GOT3 (cell line): ENCODE measurements at places on chromosomes 12 and 14.

DNA sequence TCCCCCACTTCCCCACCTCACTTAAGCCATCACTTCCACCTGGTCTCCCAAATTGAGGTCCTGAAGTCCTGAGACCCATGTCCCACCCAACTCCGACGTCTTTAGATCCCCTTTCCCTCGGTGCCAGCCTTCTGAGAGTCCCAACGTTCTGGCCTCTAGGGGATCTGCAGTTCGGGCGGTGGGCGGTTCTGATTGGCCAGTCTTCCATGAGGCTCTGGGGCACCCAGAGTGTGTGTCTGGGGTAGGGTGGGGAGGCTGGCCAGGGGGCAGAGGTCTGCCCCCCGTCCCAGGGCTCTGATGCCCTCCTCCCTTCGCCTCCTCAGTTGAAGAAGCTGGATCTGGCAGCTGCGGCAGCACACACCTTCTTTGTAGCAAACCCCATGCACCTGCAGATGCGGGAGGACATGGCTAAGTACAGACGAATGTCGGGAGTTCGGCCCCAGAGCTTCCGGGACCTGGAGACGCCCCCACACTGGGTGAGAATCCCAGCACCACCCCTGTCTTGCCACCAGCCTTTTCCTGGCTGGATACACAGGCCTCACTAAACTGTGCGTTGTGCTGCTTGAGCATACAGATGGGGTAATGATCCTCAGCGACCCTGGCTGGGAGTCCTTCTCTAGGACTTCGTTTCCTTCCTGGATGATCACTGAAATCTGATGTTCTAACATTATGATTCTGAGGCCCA, 1.5 kb downstream of the P3H3 start:
- DNase-seq = no peak

GRCh38 chr12:122795807-122796206, 21.4 kb downstream of the CCDC62 start:
- DNase-seq = no peak

DNA sequence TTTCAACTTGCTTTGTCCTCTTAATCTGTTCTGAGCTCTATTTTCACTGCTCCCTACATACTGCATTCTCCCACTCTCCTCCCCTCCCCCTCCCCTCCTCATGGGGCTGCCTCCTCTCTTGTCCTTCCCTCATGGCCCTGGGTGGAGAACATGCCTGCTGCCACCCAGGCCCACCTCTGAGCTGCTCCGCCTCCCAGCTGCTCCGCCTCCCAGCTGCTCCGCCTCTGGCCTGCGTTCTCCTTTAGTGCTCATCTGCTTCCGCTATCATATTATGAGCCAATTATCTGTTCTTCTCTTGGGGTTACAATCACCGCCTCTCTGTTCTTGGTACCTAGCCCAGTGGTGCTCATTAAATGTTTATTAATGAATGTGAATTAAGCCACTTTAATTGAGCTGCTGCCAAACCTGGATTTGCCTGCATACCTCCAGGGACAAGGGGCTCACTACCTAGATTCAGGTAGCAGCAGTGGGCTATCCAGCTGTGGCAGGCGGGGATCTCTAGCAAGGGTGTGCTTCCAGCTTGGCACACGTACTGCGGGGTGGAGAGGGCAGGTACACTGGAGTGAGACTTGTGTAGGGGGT, 32.0 kb upstream of the FAM181A start:
- no peak for DNase-seq

DNA sequence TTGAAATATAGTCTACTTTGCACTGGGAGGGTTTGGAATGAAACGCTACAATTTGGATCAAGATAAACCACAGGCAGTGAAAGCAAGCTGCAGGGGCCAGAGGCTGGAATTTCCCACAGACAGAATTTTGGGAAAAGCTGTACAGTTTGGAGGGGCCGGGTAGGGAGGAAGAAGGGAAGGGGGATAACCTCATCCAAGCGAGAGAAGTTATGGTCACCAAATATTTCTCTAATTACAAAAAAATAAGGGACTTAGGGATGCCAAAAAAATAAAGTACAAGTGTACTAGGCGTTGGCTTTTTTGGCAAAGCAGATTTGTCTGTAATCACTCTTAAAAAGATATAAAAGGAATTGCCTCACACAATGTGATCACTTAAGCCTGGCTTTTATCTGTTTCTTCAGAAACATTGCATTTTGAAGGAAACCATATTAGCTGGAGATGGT, 31.2 kb upstream of the ADGRD1 start:
- no peak for DNase-seq

GRCh38 chr12:53197011-53197640, 9.9 kb downstream of the ITGB7 start:
- DNase-seq = no peak

- DNase-seq = no peak
These were observed 305.2 kb upstream of the FOXG1 start for GRCh38 chr14:28461389-28461788.

DNA sequence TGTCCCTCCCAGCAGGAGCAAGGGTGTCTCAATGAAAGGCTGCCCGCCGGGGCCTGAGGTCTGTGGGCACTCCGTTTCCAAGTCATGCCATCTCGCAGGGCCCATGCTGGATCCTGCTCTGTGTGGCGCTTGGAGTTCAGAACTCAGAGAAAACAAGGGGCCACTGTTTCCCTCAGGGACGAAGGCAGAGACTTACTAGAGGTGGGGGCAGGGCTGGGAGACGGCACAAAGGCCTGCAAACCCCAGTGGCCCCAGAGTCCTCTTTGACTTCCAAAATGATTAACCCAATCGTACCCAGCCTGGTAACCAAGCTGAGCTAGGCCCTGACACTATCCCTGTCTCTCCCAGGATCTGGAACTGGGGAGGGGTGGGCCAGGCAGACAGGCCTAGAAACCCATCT, 95.8 kb downstream of the ITPK1 start:
- no peak for DNase-seq

DNA sequence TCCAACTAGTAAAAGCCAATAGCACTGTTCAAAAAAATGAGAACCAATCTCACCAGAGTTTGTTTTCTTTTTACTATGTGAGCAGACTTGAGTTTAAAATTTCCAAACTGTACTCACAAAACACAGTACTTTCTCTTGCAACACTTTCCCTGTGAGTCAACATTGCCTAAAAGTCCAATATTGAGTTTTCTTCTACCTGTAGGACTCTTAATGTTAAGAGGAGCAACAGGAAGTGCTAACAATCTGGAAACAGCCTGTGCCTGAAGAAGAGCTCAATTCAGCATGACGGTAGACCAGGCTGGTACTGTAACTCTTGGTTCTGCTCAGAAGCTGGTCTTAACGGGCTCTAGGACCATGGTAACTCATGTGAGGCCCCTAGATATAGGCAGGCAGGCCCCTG, 144.3 kb downstream of the MED13L start:
- no peak for DNase-seq

- no peak for DNase-seq
These were observed 28.8 kb downstream of the YEATS4 start for GRCh38 chr12:69388371-69388770.

DNA sequence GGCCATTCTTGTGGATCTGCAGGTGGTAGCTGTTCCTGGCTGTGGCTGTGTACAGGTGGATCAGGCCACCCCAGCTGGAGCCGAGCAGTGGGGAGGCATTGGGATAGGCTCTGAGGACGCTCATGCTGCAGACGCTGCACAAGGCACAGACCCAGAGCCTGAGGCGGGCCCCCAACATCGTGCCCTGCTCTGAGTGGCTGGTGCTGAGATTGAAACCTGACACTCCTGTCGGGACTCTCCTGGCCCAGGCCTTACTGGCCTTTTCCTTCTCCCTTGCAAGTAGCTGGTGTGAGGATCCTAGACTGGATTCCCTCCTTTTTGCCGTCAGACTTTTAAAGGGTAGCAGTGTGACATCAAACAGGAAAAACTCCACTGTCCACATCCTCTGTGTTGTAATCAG, at the start of gene FGF23:
Gene FGF23 (minus strand): TSS at position 308 of the 400 bp plus-strand sequence. CDS start 130 bp downstream, at position 178.
- DNase-seq = no peak

- DNase-seq = no peak
These were observed 20.0 kb upstream of the KDM2B start for GRCh38 chr12:121600702-121601336.

- no peak for DNase-seq
These were observed 121.6 kb downstream of the NCOR2 start for GRCh38 chr12:124445826-124446225.

DNA sequence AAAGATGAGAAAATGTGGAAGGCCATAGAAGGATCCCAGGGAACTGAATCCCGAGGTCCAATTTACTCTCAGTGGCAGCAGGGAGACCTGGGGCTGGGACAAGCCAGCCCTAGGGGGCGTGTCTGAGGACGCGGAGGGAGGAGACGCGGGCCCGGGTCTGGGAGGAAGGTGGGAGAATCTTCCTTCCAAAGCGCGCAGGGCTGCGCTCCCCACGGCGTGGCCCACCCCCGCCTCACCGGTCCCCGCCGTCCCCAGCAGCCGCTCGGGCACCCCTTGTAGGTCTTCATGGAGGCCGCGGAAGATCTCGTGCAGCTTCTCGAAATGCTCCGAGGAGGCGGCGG, 323 bp downstream of the VTI1B start:
- no peak for DNase-seq

- DNase-seq = no peak
These were observed 324.5 kb downstream of the PCNX1 start for GRCh38 chr14:71231521-71232393.

GRCh38 chr12:24719293-24719721, 229.6 kb downstream of the BCAT1 start:
- DNase-seq = no peak

- DNase-seq = no peak
These were observed 40.8 kb downstream of the GALNT16 start for GRCh38 chr14:69300601-69301221.

DNA sequence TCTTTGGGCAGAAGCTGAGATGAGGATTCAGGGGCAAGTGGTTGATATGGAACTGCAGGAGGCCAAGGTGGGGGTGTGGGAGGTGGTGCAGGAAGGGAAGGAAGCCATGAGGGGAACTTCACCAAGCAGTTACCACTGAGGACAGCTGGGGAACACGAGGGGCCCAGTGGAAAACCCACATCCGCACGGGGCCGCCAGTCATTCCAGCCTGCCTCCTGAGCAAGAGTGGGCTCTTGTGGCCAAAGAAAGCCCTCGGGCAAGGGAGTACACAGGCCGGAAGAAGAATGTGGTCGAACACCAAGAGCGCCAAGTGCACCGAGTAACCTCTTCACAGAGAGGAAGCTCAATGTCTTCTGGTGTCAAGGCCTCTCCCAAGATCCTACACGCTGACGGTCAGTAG, 252.2 kb upstream of the FOXN3 start:
- DNase-seq = no peak

GRCh38 chr12:127570793-127571360, 696.1 kb upstream of the TMEM132C start:
- DNase-seq = no peak

DNA sequence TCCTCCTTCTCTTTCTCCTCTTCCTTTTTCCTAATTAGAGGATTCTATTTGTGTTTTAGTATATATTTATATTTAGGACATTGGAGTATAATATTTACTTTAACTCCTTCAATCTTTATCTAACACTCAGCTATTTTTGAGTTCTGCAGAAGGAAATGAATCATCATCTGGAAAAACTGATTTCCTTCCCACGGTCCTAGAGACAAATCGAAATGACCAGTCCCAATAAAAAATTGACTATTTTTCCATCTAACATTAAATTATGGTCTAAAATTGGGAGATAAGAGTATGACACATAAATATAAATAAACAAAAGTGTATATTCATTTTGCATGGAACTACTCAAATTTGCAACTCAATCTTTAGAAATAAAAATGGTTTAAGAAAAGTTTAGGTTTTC, 167.4 kb downstream of the TMTC3 start:
- no peak for DNase-seq

DNA sequence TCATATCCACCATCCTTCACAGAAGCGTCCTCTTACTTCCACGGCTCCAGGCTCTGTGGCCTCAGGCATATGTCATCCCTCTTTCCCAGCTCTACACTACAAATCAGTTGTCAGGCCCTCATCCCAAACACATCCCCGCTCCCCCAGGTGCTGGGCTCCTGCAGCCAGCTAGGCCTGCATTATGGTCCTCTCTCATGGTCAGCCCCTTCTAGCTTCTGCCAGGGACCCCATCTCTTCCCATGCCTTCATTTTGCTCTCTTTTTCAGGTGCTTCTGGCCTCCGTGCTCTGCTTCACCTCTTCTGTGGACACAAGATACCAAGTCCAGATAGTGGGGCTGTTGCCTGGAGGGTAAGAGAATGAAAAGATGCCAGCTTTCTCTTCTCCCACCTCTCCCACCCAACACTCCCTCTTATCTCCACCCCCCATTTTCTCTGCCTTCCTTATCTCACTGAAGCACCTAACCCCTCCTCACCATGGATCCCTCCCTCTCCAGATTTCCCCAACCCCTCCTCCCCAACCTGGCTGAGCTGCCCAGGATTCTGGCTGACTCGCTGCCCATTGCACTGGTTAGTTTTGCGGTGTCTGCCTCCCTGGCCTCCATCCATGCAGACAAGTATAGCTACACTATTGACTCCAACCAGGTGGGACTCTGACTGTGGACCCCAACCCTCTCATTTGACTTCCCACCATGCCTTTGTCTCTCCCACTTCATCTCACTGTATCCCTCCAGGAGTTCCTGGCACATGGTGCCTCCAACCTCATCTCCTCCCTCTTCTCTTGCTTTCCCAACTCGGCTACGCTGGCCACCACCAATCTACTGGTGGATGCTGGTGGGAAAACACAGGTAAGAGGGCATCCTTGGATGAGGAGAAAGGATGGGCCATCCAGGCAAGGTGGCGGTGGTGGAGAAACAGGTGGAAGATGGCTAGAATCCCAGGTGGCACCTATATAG, 10.4 kb downstream of the B4GALNT1 start:
- DNase-seq = no peak

GRCh38 chr12:80792861-80793260, 76.1 kb downstream of the MYF5 start:
- no peak for DNase-seq

DNA sequence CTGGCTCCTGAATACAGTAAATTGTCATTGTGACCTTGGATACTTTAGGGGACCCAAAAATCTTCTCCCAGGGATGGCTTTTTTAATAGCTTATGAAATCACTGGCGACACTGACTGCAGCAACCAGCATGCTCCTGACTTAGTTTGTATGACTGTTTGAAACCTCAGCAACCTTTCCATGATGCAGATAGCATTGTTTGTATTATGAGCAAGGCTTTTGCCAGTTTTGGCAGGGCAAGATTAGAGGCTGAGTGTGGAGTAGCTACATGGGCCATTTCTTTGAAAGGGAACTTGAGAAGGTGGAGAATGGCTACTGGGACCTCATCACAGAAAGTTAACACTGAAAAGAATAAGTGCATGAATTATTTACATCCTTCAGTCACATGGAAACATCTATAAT, 50.9 kb downstream of the SLC4A8 start:
- no peak for DNase-seq

GRCh38 chr12:110591451-110592051, 8.4 kb upstream of the PPTC7 start:
- no peak for DNase-seq

GRCh38 chr12:5506821-5507231, 74.9 kb downstream of the NTF3 start:
- DNase-seq = no peak
